ENCODE measurements at places on chromosomes 6 and 20.

DNA sequence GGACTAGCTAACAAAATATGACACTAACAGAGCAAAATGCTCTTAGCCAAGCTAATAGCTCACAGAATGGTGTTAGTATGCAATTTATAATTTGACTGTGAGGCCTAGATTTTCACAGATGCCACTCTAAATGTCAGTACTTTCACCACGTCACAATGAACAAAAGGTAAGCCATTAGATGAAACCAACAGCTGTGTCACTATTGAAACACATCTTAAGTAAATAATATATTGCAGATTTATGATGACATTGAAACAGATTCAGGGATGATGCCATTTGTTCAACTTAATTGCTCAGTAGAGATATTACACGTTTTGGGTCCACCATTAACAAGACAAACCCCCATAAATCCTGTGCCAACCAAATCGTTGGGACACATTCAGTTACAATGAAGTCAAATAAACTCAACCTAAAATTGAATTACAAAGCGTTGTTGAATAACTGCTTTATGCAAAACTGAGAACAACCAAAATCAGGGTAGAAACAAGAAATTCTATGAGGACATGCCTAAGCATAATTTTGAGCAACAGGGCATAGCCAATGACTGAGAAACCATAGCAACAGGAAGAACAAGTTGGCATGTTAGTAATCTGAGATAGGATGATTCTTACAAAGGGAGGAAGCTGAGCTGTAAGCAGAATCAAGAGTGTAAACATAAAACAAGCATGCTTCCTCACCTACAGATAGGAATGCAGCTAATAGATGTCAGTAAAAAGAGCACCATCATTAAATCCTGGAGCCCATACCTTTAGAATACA is 85.6 kb upstream of the KHDRBS2 start:
- no peak for DNase-seq

- DNase-seq, result no peak
Observed at GRCh38 chr6:498795-499231, 107.3 kb downstream of the IRF4 start.

DNA sequence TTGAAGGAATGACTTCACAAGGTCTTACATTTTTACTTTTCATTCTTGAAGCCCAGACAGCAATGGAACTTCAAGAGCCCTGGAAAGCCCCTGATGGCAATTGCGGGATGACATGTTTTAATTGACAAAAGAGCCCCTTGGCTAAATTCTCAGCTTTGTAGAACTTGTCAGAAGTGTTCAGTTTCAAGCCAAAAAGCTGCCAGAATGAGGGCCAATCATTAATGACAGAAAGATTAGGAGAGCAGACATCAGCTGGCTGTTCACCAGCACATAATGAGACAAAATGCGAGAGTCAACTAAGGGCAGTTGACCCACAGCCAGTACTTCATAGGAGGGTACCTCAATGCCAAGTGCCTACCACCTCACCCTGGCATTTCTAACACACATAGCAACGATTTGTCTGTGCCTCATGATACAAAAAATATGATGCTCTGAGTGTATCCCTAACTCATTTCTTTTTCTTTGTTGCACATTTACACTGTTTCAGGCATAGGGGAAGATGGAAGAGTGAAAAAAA is 243.1 kb downstream of the MYLK4 start:
- no peak for DNase-seq

GRCh38 chr6:154070041-154070440 is 31.0 kb downstream of the OPRM1 start:
- DNase-seq, result no peak

DNA sequence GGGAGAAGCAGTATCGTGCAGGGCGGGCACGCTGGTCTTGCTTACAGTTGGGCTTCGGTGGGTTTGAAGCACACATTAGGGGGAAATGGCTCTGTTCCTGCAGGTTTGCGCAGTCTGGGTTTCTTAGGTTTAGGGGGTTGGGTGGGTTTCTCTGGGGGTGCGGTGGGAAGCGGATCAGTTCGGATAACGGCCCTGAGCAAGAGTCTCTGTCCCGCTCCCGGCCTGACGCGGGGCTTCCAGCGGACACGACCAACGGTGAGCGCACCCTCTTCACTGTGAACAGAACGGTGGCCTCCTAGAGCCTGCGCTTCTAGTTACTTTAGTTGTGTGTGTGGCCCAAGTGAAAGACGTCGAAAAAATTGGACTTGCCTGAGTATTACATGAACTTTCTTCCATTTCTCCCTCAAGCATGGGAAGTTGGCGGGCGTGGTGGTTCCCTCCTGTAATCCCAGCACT is 635 bp upstream of the ELOVL2 start:
- no peak for DNase-seq

- DNase-seq, result no peak
Observed at GRCh38 chr6:2166717-2167116, 78.7 kb downstream of the GMDS start.

- DNase-seq, result no peak
Observed at GRCh38 chr6:123788319-123788718, 15.3 kb upstream of the NKAIN2 start.

- DNase-seq, result no peak
Observed at GRCh38 chr20:21202259-21202658, 76.4 kb downstream of the KIZ start.

GRCh38 chr6:134882426-134883038 is 67.4 kb downstream of the ALDH8A1 start:
- peak; percentile 54 for DNase-seq

GRCh38 chr20:60465439-60465838 is 507.2 kb downstream of the CDH26 start:
- DNase-seq, result no peak

DNA sequence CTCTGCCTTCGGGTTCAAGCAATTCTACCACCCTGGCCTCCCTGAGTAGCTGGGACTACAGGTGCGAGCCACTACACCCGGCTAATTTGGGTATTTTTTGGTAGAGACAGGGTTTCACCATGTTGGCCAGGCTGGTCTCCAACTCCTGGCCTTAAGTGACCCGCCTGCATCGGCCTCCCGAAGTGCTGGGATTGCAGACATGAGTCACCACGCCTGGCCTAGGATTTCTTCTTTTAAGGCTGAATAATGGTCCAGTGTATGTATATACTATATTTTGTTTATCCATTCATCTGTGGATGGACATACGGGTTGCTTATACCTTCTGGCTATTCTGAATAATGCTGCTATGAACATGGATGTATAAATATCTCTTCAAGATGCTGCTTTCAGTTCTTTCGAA is 17.1 kb downstream of the RIOK1 start:
- no peak for DNase-seq

- no peak for DNase-seq
Observed at GRCh38 chr6:71067816-71068215, 111.0 kb upstream of the B3GAT2 start.

DNA sequence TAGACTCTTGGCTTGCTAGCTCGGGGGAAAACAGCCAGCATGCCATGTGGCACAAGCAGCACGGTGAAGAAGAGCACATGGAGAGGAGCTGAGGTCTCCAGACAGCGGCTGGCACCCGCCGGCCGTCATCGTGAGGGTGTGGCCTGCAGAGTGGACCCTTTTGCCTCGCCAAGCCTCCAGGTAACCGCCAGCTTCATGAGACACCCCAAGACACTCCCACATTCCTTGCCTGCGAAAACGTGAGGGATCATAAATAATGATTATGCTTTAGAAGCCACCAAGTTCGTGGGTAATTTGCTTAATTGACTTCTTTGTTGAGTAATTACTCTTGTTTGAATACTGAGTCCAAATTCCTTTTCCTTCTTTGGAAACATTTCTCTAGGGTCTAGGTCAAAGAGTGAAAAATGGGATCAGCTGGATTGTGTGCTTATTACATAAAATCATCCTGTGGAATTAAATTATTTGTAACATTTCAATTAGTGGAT is 23.2 kb downstream of the FAM50B start:
- DNase-seq, result no peak

DNA sequence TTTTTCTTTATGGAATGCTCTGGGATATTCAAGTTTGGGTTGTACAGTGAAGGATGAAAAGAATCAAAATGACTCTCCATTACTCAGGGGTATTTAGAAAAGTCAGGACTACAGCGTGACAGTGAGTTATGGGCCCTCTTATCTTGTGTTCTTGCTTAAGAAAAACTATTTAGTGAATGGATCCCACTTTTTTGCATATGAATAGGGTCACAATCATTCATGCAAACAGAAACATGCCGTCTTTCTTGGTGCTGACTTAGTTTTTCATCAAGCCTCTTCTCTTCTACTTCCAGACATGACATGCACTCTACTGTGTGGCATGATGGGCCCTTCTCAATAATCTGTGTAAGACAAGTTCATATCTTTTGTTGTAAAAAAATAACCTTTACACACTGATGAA is 488.4 kb upstream of the MMS22L start:
- no peak for DNase-seq

DNA sequence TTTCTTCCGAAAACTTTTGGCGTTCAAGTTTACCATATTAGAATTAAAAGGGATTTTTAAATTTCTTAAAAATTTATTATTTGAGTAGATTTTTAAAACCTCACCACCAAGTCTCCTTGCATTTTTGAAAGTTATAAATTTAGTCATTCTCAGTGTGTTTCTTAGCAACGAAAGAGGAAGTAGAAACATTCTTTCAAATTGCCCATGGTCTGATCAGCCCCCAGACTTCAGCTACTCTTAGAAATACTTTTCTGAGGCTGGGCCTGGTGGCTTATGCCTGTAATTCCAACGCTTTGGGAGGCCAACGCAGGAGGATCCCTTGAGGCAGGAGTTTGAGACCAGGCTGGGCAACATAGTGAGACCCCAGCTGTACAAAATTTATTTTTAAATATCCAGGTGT is 15.1 kb upstream of the RTF2 start:
- DNase-seq, result no peak

- no peak for DNase-seq
Observed at GRCh38 chr6:145081677-145082076, 653.6 kb downstream of the EPM2A start.

GRCh38 chr20:52975029-52975732 is 3.0 kb downstream of the TSHZ2 start:
- no peak for DNase-seq

GRCh38 chr6:19831358-19831757 is 5.8 kb upstream of the ID4 start:
- DNase-seq, result no peak

GRCh38 chr20:37972256-37973058 is 60.8 kb downstream of the TTI1 start:
- no peak for DNase-seq

- DNase-seq, result no peak
Observed at GRCh38 chr6:146289816-146290588, 253.6 kb upstream of the RAB32 start.

- DNase-seq, result no peak
Observed at GRCh38 chr6:40825102-40825501, 213.9 kb downstream of the UNC5CL start.

- no peak for DNase-seq
Observed at GRCh38 chr6:148164645-148165044, 178.0 kb upstream of the SASH1 start.

DNA sequence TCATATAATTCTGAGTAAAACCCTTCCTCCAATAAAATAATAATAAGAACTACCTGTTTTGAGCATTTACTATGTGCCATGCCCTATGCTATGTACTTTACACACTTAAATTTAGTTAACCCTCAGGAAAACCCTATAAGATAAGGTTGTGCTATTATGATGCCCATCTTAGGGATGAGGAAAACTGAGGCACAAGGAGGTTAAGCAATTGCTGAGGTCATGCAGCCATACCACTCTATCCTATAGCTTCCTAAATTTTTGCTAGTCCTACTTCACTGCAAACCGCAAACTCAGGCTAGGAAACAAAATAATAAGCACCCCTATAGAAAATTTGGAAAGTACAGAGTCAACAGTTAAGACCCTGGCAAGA is 38.9 kb upstream of the GFOD1 start:
- DNase-seq, result no peak

DNA sequence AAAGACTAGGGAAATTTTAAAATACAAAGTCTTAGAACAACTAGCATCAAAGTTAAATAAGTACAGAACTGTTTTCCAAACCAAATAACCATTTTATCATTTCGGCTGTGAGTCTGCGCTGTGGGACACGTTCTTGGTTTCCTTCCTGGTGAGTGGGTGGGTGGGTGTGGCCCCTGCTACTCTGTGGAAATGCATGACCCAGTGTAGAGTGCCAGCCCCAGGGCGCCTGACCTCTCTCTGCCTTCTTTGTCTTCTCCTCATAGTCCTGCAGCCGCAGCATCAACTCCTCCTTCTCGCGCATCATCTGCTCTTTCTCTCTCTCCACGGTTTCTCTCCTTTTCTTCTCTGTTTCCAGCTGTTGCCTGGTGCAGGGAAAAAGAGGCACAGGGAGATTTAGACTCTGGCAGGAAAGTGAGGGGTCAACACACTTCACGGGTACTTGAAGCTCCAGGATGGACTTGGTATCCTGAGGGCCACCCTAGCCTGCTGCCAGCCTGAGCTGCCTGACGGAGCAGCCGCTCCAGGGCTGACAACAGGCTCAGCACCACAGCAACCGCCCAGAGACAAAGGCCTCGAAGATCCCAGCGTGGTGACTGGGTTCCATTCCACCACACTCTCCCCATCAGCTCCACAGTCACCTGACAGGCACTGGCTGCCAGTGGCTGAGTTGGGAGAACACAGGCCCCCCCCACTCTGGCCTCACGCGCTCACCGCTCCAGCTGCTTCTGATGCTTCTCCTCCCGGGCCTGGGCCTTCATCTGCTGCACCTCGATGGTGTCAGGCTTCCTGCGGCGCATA is 48.4 kb downstream of the EZR start:
- no peak for DNase-seq

DNA sequence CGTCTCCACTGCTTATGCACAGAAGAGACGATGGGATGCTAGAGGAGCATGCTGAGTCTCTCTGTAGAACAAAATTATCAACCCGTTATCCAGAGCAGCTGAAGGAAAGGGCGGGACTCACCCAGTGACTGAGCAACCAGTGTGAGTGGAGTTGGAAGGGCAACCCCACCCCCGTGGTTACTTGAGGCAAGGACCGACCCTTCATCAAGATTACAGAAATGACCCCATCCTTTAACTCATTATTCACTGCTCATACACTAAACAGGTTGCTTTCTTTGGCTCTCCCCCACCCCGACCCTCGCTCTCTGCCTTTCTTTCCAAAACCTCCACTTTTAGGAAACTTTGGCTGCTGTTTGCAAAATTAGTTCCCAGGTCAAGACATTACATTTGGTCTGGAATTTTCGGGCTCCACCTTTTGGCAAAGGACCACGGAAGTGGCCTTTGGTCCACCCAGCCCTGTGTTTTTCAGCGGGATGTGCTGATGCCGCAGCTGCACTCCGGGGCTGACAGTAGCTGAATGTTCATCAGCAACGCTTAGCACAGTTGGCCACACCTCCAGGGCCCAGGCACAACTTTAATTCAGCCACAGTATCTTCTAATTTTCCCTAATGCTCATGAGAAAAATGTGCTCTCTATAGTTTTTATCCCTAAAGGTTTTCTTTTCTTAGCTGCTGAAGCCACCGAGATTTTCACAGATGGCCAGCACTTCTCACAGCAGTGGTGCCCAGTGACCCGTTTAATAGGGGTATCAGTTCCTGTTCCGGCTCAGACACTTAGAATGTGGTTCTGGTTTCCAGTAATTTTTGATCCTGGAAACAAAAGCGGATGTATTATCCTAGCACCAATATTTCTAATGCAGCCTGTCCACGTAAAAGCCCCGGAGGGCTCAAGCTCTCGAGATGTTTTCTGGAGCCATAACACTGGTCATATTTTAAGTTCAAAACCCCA is 103.6 kb upstream of the NXT1 start:
- no peak for DNase-seq

Data from iPS-NIHi11 (cell line).